ENCODE measurements at places on chromosomes 2 and 18.

DNA sequence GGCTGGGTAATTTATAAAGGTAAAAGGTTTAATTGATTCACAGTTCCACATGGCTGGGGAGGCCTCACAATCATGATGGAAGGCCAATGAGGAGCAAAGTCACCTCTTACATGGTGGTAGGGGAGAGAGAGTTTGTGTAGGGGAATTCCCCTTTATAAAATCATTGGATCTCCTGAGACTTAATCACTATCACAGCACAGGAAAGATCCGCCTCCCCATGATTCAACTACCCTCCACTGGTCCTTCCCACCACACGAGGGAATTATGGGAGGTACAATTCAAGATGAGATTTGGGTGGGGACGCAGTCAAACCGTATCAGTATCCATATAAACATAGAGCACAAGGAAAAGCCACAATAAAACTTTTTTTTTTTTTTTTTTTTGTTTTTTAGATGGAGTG, 172.6 kb upstream of the PIEZO2 start:
- no peak for DNase-seq

- DNase-seq = no peak
Measured at GRCh38 chr2:150008901-150009300, 421.3 kb upstream of the MMADHC start.

DNA sequence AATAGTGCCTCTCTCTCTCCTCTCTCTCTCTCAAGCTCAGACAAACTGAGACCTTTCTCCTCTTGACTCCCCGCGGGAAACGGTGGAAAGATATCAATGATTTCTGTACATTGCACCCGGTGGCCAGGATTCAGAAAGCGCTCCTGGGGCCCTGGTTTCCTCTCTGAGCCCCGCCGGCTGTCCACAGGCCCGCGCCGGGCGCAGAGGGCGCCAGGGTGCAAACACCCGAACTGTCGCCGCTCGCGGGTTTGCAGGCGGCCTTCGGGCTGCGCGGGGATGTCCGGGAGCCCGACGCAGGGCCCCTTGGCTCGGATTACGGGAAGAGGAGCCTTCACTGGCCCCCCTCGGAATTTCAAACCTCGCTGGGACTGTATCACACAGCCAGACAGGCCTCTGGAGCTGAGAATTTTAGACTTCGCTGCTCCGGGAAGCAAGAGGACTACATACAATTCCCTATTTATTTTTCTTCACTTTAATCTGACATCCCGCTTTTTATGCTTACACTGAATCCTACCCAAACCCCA, 5.2 kb upstream of the EN1 start:
- no peak for DNase-seq

DNA sequence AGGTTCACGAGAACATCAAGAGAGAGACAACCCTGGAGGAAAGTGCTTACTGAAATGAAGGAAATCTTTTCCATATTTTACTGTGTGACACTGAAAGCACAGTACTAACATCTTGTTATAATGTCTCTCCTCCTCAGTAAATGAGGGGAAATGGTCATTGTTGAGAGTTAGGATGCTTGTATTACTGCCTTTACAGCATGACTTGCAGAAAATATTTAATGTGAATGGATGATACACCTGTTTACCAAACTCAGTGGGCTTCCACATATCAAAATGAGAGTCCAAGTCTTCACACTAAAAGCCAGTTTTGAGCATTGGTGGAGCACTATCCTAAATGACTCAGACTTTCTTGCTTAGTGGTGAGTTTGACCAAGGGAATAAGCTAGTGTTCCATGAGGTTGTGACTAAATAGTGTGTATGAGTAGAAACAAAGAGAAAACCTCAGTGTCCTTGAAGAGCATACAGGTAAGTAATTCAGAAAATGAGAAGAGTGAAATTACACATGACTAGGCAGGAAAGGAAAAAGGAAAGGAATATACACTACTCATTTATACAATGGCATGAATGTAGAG, 930.7 kb upstream of the CELF4 start:
- DNase-seq = no peak

GRCh38 chr18:72544092-72544886, at the start of gene CBLN2:
CBLN2 (minus strand) TSS chr18:72544342; CDS start chr18:72542160, 2,182 bp downstream.
- peak; percentile 81 for DNase-seq

DNA sequence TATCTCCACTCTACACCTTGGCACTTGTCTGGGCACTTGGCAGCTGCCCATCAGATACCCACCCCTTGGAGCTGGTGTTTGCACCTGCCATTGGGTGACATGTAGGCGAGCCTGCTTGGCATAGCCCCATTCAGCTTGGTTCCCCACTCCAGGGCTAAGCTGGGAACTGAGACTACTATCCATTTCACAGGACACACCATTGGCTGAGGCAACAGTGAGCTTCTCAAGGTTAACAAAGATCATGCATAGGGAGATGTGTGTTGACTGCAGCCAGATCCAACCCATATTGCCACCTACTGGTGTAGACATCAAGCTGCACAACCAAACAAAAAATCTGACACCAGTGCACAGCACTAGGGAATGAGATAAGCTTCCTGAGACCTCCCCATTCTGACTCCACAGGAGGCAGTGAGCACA, 1389.8 kb upstream of the TMEFF2 start:
- DNase-seq = no peak

- DNase-seq = no peak
Measured at GRCh38 chr18:14000884-14001283, 85.5 kb upstream of the MC2R start.

GRCh38 chr2:141058556-141058955, 1072.3 kb downstream of the LRP1B start:
- DNase-seq = no peak

DNA sequence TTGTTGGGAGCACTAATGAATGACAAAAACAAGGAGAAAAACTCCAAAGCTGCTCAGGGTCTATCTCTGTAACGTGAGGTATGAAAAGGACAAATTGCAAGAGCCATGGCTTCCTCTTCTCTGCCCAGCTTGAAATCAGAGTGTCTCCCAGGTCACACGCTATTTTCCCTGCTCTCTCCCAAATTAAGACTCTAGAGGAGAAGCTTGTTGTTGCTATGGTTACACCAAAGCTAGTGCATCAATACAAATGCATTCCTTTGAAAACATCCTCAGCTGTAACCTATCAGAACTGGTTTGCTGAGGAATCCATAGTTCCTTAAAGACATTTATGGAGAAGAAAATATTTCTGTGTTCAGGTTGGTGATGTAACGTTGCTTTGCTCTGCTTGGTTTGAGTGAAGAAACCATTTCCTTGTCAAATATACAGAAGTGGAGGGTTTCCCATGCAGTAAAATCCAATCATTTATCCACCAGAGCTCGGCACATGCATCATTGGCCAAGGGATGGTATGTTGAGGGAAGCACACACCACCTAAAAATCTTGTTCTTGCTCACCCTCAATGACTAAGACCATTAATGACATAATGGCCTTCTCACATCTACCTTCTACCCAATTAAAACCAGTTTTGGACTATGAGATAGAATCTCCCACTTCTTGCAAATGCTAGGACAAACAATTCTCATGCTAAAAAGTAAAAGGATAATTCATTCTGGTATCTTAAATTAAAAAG, 2135.6 kb upstream of the CELF4 start:
- no peak for DNase-seq

- no peak for DNase-seq
Measured at GRCh38 chr2:195408196-195408595, 248.8 kb upstream of the SLC39A10 start.

GRCh38 chr2:225052703-225053102, 10.4 kb upstream of the DOCK10 start:
- no peak for DNase-seq

DNA sequence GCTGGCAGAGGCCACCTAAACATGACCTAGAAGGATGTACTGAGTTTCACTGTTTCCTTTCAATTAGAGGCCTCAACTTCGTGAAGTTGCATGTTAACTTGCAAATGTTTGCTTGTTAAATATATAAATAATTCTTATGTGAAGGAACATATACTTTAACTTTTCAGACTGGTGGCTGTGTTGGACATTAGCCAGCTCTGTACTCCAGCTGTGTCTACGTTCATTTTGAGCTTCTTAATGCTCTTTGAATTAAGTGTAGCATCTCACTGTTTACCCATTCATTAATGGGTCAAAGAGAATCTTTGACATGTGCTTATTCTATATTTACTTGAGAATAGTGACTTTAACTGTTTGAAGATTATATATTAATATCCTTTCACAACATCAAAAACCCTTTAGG, 823.2 kb upstream of the ID2 start:
- no peak for DNase-seq

- peak; percentile 69 for DNase-seq
Measured at GRCh38 chr2:37671009-37671815, at the start of gene CDC42EP3. CDC42EP3 (minus strand) TSS chr2:37671642; CDS start chr2:37646587, 25,055 bp downstream.

DNA sequence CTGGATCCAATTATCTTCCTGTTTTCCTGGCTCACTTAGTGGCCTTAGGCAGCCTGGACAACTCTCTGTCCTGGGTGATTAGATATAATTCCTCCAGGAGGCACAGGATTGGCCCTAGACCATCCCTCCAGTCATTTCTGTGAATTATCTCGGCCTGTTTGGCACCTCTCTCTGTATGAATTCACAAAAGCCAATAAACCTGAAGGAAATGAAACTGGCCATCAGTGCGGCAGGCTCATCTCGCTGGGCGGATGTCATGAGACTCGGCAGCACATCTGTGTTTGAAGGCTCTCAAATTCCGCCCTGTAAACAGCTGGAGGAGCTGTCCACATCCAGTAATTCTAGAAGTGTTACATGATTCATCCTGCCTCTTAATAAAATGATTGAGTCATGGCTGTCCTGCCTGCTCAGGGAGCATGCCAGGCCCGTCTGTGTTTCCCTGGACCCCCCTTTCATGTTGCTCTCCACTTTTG, 38.6 kb downstream of the ACOXL start:
- no peak for DNase-seq

GRCh38 chr2:212028798-212029394, 509.7 kb downstream of the ERBB4 start:
- no peak for DNase-seq

DNA sequence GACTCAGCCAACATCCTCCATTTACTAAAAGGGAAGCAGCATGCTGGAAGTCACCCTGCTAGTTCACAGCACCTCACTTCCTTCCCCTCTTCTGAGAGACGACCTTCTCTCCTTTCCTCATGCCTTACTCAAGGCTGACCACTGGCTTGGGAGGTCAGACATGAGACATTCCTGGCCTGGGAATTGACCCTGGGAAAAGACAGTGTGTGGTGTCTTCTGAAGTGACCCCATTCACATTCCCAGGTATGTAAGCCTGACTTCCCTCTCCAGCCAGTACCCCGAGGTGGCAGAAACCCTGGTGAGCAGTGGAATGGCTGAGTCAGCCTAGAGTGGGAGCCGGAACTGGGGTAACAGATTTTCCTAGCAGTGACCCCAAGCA, 92.4 kb downstream of the PLB1 start:
- DNase-seq = no peak

DNA sequence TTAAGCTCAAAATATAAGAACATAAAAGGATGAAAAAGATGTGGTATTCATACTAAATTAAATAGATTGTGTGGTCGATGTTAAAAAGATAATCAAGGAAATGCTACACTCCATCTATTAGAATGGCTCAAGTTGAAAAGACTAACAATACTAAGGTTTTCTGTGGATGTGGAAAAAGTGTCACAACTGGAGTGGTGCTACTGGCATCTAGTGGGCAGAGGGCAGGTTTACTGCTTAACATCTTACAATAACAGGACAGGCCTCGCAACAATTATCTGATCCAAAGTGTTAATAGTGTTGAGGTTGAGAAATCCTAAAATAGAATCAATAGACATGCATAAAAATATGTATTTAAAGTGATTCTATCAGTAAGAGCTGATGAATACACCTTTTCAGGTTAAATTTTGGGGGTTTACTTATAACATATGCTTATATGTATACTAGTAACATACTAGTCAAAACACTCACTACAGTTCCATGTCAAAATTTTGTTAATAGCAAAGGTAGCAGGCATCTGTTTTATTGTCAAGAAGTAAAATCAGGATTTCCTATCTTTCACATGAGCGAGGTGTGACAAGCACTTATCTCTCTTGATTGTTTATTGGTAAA, 91.5 kb upstream of the TMEFF2 start:
- peak; percentile 73 for DNase-seq

DNA sequence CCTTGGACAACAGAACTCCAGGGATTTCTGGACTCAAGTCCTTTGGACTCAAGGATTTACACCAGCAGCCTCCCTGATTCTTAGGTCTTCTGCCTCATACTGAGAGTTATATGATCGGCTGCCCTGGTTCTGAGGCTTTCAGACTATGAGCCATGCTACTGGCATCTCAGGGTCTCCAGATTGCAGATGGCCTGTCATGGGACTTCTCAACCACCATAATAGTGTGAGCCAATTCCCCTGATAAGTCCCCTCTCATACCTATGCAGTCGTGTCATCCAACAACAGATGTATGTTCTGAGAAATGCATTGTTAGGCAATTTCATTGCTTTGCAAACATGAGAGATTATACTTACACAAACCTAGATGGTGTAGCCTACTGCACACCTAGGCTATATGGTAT, 61.4 kb upstream of the MSTN start:
- DNase-seq = no peak

DNA sequence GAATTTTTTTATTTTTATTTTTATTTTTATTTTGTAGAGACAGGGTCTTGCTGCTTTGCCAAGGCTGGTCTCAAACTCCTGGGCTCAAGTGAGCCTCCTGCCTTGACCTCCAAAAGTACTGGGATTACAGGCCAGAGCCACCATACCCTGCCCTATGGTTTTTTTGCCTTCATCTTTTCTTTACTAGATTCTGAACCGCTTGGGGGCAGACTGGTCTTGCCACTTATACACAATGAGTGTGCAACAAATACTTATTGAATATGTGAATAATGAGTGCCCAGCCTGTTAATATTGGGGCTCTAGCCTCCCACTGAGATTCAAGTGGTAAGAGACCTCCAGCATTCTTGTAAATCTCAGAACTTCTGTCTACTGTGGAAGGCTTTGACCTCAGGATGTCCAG, 3.9 kb downstream of the NCK2 start:
- DNase-seq = no peak

DNA sequence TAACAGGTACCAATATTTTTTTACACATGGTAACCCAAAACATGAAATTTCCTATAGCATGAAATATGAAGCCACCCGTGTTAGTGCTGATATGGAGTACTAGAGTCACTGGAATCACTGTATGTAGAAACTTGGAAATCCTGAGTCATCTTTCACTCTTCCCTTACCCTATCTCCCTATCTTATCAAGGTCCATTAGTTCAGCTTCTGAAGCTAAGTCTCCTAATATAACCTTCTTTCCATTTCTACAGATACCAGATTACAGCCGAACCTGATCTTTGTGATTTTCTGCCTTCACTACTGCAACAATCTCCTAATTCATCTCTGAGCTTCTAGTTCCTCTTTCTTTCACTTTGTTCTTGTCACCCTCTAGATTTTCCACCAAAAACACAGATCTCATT, 59.0 kb downstream of the SEPTIN10 start:
- DNase-seq = no peak

- DNase-seq = peak; percentile 66
Measured at GRCh38 chr2:237732790-237733381, 65.7 kb upstream of the RBM44 start.

- DNase-seq = no peak
Measured at GRCh38 chr2:55213822-55214221, 18.3 kb downstream of the CLHC1 start.

All from T47D (cell line).